AG09309 (cell line): ENCODE measurements at places on chromosomes 7 and 10.
A peak's percentile ranks its signal among the peaks of the same experiment; 100 is the strongest.

DNA sequence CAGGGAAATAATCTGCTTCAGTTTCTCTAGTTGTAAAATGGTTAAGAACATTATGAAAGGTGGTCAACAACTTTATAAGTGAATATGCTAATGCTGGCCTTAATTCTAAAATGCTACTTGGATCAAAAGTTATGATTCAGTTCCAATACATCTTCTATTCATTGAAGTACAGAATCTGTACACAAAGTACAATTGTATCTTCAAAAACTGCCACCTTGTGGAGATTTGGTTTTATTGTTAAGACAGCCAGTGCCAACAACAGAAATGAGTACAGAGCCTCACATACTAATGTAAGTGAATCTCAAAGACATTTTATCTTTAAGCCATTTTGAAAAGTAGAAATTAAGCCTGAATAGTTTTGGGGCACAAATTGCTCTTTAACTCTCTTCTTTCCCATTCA lies 194.0 kb downstream of the CFTR start:
- no peak for DNase-seq

DNA sequence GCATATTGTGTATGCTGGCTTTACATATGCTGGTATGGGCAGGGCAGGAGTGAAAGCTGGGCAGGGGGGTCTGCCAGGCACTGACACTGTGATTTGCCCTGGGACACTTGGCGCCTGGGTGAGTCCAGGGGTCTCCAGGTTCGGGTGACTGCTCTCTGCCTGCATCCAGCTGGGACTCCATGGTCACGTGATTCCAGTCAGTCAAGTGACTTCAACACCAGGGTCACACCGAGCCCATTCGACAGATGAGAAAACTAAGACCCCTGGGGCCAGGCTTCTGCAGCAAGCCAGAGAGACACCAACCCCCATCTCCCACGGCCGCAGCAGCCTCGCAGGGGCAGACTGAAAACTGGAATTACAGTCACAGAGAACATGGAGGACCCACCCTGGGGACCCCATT lies 30.0 kb downstream of the MMD2 start:
- DNase-seq, result no peak

GRCh38 chr7:112869111-112869774 lies 79.0 kb upstream of the TMEM168 start:
- no peak for DNase-seq

- no peak for DNase-seq
Observed at GRCh38 chr7:4179688-4180380, 502.3 kb upstream of the FOXK1 start.

GRCh38 chr10:3935933-3936359 lies 150.9 kb upstream of the KLF6 start:
- no peak for DNase-seq

DNA sequence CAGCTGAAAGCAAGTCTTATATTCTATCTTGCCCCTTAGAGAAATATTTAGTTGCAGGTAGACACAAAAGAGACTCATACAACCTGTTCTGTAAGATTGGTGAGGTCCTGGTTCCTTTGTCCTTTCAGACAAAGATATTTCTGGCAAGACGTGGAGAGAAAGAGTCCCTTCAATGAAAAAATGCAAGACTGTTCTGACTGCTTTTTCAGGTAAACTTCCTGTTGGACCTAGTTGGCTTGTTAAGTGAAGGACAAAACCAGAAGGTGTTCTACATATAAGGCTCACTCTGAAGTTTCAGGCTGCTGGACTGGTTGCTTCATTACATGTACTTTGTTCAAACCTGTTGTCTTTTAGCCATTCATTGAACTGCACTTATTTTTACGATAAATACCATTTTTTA lies 119.0 kb upstream of the PTPRZ1 start:
- no peak for DNase-seq

- DNase-seq, result no peak
Observed at GRCh38 chr10:13201132-13201531, 33.0 kb downstream of the UCMA start.

DNA sequence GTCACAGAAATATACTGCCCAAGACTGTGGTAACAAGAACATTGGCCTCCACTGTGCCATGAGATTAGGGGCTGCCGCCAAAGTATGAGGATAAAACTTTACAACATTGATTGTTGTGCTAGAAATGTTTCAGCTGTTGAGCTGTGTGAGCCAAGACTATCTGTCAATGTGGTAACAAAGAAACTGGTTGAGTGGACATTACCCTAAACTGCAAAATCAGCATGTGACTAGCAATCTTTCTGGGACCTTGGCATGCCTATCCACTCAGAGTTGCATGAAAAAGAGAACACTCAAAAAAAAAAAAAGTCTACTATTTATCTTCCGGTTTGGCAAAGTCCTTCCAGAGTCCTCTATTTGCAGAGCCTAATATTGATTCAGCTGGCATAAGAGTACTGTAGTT lies 605.6 kb upstream of the CNTNAP2 start:
- no peak for DNase-seq

GRCh38 chr7:8536431-8536830 lies 103.0 kb downstream of the NXPH1 start:
- DNase-seq, result no peak

DNA sequence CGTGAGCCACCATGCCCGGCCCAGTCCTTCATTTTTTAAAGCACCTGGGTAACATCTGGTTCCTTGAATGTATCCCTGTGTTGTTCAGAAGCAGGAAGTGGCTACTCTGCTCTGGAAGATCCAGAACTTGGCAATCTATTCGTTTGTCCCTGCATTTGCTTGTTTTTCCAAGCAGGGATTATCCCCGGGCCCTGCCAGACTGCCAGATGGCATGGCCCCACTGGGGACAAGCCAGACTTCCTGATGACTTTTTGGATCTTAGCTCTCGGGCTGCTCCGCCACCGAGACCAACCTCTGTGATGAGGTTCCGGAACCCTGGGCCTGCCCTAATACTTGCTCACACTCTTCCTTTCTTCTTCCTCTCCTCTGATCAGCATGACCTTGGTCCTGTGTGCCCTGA lies 496.7 kb downstream of the TYW1 start:
- DNase-seq, result no peak

GRCh38 chr7:144777005-144777839 lies 58.6 kb downstream of the TPK1 start:
- no peak for DNase-seq

DNA sequence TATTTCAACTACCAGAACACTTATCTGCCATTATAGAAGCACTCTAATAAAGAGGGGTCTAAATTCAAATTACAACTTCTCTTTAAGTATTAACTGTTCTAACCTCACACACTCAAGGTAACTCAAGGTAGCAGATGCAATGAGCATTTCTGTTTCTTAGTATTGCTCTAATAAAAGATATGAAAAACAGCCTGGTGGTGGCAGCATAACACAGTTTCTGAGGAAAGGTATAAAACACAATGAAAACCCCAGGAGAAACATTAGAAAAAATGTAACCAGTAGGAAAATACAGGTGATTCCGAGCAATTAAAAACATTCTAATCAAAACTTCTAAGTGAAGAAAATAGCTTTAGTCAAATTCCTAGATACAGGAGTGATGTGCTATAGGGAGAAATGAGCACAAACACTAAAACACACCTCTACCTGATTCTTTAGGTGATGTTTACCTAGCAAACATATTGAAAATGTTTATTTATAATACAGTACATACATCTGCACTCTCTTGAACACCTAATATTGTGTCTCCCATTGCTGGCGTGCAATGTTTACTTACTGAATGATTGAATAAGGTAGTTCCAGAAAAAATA lies 3.5 kb downstream of the MKRN1 start:
- peak; percentile 4 for DNase-seq

DNA sequence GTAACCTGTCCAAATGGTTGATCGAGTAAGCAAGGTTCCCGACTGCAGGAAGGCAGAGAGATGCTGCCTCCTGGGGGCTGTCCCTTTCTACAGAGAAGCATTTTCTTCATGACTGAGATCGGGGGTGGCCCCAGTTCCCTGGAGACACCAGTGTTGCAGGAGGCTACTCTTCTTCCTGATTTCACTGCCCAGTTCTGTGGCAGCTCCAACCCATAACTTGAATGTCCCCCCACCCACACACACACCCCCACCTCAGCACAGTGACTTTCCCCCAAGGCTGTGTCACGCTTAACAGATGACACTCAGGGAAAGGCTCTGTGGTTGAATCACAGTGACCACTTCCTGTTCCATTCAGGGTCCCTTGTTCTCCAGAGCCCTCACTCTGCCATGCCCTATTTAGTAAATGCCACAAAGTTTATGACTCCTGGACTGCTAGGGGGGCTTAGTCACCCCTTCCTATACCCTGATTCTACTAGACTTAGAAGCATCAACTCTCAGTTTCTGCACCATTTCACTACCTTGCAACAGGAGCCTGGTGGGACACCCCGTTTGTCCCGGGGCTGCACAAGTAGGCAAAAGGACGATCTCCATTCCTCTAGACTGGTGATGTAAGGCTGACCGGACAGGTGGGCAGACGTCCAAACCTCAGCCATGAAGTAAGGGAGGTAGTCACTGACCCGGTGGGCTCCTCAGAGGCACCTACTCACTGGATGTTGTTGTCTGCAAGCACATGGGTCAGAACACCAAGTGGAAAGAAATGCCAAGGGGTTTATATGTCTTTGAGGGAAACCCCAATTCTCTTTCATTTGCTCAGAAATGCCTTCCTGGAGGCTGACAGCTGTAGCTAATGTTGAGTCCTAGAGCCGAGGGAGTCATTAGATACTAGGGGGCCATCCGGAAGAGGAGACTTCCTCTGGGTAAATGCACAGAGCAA lies 31.3 kb upstream of the SMC3 start:
- no peak for DNase-seq

GRCh38 chr10:28890121-28890950 lies 213.0 kb downstream of the BAMBI start:
- DNase-seq, result no peak

DNA sequence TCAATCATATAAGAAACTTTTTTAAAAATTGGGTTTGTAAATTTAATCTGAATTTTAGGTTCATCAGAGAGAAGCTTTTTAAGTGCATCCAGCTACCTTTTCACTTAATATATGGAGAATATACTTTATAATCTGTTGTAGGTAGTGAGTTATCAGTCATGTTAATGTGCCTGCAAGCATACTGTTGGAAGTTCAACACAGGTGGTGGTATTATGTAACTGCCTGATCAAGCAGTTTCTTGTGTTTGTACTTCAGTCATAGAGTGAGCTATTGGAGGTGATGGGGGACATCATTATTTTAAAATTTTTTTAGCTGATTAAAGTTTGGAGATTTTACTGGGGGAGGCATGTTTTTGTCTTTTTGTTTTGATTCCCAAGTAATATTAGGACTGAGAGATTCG lies 2.5 kb downstream of the TNKS2 start:
- no peak for DNase-seq

DNA sequence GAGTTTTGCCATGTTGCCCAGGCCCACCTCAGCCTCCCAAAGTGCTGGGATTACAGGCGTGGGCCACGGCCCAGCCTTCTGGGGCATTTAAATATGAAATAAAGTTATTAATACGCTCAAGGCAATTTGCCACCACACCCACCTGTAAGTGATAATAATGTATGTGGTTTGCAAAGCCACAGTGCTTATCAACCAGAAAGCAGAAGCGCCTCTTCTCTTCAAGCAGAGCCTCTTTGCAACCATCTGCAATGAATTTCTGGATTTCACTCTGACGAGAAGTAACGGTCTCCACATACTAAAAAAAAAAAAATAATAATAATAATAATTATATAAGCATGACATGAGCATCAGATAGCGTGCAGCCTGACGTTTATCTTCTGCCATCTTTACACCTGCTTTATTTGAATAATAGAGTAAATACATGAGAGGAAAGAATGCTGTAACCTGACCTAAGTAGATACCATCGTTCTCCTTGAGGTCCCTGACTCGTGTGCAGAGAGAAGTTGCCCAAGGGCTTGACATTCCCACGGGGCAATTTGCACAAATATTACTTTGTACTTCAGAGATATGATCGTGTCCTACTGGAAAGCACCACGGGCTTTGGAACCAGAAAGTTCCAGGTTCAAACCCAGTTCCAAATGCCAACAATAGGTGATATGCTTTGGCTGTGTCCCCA lies 34.0 kb downstream of the BRI3 start:
- no peak for DNase-seq

DNA sequence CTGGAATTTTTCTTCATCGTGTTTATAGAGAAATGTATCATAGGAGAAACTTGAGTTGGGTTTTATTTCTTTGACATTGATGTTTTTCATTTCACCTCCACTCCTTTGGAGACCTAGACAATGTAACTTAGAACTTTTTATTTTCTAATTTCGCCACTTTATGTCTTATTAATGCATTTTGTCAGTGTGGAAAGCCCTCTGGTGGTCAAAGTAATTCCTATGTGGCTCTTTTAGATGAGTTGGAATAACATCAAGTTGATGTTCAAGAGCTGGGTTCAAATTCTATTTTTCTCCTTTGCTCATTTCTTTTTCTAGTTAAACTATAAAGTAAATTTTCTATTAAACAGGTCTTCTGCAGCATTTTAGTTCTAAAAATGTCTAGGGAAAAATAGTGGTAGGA lies 478.6 kb downstream of the LRMDA start:
- peak; percentile 3 for DNase-seq

- no peak for DNase-seq
Observed at GRCh38 chr10:22780474-22780885, 66.1 kb upstream of the PIP4K2A start.

DNA sequence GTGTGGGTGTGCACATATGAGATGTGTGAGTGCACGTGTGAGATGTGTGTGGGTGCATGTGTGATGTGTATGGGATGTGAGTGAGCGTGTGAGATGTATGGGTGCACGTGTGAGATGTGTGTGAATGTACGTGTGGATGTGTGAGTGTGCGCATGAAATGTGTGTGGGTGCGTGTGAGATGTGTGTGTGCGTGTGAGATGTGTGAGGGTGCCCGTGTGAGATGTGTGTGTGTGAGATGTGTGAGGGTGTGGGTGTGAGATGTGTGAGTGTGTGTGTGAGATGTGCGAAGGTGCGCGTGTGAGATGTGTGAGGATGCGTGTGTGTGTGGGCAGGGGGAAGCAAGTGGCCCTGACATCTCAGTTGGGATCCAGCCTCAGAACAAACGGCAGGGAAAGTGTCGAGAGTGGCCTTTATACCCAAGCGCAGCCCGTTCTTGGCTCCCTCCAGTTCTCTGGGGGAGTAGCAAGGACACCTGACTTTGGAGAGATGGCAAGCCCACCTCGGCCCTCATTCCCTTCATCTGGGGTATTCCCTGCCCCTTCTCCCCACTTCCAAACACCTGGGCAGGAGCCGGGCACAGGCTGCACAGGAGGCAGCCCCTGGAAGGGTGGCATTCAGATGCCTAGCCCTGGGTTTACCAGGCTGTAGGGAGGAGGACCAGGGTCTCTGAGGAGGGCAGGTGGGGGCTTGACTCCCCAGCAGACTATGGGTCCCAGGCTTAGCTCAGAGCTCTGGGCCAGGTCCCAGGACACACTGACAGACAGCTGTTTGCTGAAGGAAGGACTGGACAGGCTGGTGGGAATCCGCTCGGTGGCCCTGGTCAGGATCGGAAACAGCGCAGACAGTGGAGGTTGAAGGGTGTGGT lies 31.6 kb downstream of the PPIF start:
- no peak for DNase-seq
